ENCODE measurements at places on chromosomes 2 and 18.
A peak's percentile ranks its signal among the peaks of the same experiment; 100 is the strongest.

GRCh38 chr2:205566606-205567168 lies 115.6 kb upstream of the NRP2 start:
- no peak for DNase-seq

GRCh38 chr2:52597346-52597745 lies 1170.3 kb upstream of the CHAC2 start:
- DNase-seq, result no peak

DNA sequence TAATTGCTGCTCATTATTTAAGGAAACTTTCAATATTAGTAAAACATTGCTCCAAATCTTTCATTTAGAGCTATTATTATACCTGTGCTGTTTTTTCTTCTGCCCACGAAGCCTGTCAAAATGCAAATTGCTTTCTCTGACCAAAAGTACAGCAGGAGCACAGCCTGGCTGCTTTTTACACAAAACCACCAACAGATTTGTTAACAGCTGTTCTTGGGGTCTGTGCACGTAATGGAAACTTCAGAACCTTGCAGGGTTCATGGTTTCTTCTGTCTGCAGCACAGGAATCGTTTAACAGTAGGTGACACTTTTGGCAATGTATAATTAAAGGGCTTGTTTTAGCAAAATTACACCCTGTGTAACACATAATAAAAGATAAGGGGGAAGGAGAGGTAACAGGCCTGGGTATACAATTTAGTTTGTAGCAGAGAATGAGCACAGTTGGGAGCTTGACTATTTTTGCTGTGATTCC lies 447.3 kb downstream of the KCNJ3 start:
- DNase-seq, result no peak

GRCh38 chr2:29443627-29444026 lies 328.4 kb downstream of the CLIP4 start:
- DNase-seq, result no peak

GRCh38 chr2:72263043-72263775 lies 115.5 kb upstream of the CYP26B1 start:
- DNase-seq, result no peak

DNA sequence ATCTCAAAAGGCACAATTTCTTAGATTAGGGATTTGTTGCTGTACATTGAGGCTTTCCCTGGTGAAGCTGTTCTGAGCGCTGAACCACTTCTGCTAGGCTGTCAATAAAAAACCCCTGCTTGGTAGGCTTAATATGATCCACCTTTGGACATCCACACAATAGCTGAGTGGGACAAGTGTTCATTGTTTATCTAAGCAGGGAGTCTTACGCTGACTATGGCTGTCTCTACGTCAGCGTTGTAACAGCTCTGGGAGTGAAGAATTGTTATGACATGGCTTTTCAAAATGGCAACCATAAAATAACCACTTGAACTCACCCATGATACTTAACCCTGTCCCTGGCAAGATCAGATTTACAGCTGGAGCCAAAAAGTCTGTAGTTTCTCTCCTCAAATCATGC lies 111.5 kb upstream of the SULT1C3 start:
- no peak for DNase-seq

DNA sequence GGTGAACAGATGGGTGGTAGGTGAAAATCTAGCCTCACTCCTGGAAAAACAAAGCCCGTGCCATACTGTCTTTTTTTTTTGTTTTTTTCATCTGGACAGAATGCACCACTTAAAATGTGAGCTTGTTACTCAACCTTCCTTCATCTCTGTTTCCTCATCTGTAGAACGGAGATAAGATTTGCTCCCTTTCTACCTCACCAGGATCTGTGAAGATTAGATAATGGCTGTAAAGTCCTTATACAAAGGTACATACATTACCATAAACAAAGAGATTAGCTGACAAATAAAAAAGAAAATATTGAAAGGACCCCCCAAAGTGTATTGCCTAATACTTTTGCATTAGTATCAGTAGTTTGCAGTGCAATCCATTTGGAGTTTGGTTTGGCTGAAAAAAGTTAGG lies 75.4 kb upstream of the ZEB2 start:
- no peak for DNase-seq

GRCh38 chr2:98896416-98896815 lies 39.6 kb downstream of the CRACDL start:
- no peak for DNase-seq

DNA sequence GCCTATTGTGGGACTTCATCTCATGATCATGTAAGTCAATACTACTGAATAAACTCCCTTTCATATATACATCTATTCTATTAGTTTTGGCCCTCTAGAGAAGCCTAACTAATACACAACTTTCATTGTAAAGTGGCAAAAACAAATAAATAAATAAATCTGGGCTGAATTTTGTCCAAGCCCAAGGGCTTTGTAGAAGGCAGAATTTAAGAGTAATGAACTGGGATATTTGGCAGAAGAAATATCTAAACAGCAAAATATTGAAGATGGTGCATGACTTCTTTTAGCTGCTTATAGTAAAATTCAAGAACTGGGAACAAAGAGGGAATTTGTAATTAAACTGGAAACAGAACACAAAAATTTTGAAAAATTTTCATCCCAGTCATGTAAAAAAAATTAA lies 246.7 kb upstream of the GULP1 start:
- no peak for DNase-seq

DNA sequence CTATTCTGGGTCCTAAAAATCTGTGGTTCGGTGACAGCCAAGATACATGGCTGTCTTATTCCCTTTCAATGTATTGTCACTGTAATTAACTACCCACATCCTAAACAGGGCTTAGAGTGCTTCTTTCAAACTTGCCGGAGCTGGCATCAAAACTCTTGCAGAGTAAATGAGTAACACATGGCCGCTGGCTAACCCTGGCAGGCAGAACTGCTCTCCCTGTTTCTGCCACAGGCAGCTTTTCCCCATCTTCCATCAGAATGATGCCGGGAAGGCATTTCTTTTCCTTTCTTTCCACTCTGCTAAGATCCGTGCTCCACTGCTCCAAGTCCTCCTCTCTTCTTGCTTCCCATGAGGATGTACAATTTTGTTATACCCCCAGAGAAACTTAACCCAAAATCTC lies 54.8 kb upstream of the PTPRM start:
- DNase-seq, result no peak

GRCh38 chr2:154403242-154403790 lies 295.2 kb upstream of the KCNJ3 start:
- DNase-seq, result no peak

DNA sequence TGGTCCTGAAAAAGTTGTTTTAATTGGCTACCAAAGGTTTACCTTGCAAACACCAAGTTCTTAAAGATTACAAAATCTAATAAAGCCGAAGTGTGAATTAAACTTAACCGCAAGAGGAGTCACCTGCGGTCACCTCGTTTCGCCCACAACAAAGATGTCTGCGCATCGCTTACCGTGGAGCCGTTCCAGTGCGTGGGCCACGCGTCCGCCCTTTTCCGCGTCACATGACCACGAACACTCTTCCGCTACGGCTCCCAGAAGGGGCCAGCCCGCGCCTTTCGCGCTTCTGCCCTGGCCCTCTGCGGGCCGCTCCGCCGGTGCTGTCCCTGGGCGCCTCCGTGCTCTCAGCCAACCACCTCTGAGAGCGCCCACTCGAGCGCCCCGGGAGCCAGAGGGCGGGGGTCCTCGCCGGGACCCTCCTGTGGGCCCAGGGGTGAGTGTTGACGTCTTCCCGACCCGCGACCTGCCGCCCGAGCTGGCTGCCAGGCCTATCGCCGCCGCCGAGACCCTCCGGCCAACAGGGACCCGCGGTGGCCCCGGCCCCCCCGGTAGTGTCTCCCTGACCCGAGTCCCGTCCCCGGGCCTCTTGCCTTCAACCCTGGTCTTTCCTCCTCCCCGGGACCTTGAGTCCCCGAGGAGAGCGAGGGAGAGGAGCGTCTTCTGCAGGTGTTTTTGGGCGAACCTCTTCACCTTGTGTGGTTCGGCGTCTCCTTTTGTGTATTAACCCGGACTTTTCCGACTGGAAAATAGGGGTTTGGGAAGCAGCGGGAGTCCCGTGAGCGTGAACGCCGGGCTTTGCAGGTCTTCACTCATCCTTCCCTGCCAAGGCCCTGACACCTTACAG lies at the start of gene MFF:
Gene MFF (plus strand): TSS at position 257 of the 844 bp plus-strand sequence. CDS start 5,415 bp downstream, outside the sequence.
- DNase-seq, result peak; percentile 79

DNA sequence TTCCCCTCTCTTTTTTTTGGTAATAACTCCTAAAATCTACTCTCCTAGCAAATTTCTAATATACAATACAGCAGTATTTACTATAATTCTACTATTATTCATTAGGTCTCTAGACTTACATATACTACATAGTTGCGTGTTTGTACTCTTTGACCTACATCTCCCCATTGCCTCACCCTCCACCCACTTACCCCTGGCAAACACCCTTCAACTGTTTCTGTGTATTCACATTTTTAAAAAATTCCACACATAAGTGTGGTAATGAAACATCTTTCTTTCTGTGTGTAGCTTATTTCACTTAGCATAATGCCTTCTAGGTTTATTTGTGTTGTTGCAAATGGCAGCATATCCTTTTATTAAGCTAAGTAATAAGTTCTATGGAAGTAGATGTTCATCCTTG lies 336.0 kb downstream of the CCDC85A start:
- no peak for DNase-seq

DNA sequence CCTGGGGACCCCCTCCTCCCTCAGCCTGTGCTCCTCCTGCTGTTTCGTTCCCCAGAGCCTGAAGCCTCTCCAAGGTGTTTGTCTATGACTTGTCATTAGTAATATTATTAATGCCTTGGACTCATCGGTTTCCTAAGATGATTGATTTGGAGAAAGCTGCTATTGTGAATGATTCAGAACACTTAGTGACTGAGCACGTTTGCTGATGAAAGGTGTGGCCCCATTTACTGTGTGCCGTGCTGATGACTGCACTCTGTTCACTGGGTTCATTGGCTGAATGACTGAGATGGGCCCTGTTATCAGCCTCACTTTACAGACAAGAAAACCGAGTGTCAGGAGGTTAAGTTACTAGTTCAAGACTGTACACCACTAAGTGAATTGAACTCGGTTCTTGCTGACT lies 111.4 kb downstream of the SPP2 start:
- DNase-seq, result no peak

DNA sequence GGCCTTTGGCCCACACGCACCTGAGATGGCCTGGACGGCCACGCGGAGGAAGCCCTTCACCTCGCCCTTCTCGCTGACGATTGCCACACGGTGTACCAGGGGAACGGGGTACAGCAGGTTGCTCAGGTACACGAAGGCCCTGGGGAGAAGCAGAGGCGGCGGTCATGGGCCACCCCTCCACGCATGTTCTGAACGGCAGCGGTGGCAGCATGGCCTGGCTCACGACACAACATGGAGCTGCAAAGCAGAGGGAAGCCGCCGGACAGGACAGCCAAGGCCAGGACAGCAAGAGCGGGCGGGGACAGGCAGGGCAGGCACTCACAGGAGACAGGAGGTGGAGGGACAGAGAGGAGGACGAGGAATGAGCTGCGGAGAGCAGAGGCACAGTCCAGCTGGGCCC lies 58.7 kb downstream of the AQP12A start:
- DNase-seq, result no peak
